Aortic smooth muscle cell (primary cell): ENCODE measurements at places on chromosomes 7 and 10. TPM values are rescaled to one million over a fixed set of nuclear protein-coding genes. Genes with fewer than 3 reads are reported as not detected.

MGMT gene
- 21.0 and 27.8 TPM in 2 replicates for total RNA-seq

ZP3 gene
- total RNA-seq, result 0.92 and 0.99 TPM in 2 replicates

SLC29A3 gene
- total RNA-seq, result 0.66 and 0.87 TPM in 2 replicates

PRKCQ gene
- total RNA-seq, result not detected in 2 replicates

SLC16A12 gene
- total RNA-seq, result 0.25 and 0.53 TPM in 2 replicates
